ENCODE measurements at places on chromosomes 4 and X. TPM values are rescaled to one million over a fixed set of nuclear protein-coding genes. Genes with fewer than 3 reads are reported as not detected.

GRCh38 chrX:110280954-110281353 lies 36.9 kb downstream of the AMMECR1 start:
- no peak for DNase-seq

Gene RBMX2
- total RNA-seq: 28.4 TPM

Gene PPARGC1A
- total RNA-seq: not detected

Gene ADAM29
- not detected for total RNA-seq

DNA sequence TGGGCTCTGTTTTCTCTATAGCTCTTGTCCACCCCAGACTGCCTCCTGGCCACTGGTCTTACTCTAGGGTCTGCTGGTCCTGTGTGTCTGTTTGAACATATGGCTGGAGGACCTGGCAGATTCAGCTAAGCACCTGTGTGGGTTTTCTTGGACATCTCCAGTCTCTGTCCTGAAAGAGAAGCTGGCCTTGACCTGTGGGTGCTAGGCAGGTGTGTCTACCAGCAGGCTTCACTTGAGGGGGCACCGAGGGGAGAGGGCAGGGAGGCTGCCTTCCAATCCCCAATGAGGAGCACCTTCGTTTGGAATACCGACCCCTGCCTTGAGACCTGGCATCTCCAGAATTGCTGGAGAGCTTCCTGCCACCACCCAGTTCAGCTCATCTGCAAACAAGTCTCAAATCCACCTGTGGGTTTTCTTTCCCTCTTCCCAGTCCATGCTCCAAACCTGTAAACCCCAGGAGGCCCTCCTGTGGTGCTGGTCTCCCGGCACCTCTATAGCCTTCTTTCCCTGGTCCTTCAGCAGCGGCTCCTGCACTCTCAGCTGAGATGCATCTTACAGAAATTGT lies 45.2 kb downstream of the HTRA3 start:
- DNase-seq: no peak

- DNase-seq: no peak
These were observed 569 bp downstream of the ARFIP1 start for GRCh38 chr4:152780267-152780778.

Gene MID1
- 0.70 TPM for total RNA-seq

Gene SYN1
- 1.4 TPM for total RNA-seq

- no peak for DNase-seq
These were observed 249.6 kb downstream of the COL25A1 start for GRCh38 chr4:109052821-109053220.

Gene IL13RA1
- 0.47 TPM for total RNA-seq

- peak; percentile 83 for DNase-seq
These were observed 482 bp downstream of the RNF4 start for GRCh38 chr4:2469192-2469984.

DNA sequence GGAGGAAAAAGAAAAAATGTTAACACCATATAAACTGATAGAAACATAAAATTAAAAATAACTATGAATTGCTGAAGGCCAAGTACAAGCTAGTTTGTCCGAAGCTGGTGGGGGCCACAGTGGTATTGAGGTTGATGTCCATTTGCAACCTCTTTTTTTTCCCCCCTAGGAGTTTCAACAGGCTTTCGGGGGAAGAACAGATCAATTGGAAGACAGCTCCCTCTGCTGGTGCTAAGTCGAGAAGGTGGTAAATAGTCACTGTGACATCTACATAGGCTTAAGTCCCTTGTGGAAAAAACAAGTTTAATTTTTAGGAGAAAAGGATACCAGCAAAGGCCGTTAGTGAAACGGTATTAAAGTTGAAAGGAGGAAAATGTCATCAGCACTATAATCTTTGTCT lies 115.7 kb upstream of the ZXDA start:
- DNase-seq: no peak

- no peak for DNase-seq
These were observed 83.3 kb downstream of the CHIC2 start for GRCh38 chr4:53981066-53981465.

GRCh38 chrX:125340490-125340889 lies 20.8 kb downstream of the TEX13C start:
- DNase-seq: no peak

Gene GIMD1
- not detected for total RNA-seq

DNA sequence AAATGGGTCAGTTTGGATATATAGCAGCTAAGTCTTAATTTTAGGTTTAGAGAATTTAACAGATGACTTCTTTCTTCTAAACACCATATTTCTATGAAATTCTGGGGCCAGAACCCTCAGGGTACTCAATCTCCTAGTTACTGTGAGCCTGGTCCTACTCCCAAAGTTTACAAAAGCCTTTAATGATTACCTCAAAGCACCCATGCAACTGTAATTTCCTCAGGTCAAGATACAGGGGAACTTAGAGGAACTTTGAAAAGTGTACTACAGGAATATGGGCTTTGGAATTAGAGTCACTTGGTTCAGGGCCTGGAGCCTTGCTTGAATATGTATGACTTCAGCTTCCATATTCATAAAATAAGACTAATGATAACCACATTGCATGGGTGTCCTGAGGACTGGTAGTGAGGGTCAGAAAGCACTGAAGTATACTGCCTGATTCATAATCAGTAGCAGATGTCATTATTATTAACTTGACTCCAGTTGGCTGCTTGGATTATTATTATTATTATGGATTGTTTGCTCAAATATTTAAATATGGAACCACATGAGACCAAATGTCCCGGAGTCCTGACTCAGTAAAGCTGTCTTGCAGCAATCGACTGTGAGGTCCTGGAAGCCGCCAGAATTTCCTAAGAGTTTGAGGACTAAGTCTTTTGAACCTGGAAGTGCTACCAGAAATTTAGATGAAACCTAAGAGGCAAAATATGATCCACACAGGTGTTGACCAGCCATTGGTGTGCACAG lies 2.0 kb upstream of the ADH7 start:
- no peak for DNase-seq

Gene TMEM271
- total RNA-seq: not detected

DNA sequence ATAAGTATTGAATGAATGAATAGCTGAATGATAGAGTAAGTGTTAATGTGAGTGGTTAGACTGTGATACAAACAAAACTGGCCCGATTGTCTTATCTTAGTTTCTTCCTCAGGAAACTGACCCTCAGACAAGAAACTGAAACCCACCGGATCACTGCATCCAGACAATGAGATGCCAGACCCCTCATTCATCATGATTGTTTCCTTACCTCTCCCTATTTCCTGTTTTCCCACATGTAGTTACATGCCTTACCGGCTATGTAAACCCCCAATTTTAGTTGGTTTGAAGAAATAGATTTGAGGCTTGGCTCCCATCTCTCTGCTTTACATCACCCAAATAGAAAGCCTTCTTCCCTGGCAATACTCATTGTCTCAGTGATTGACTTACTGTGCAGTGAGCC lies 218.9 kb upstream of the PPP1R2C start:
- no peak for DNase-seq

GRCh38 chr4:102355748-102356147 lies 10.5 kb upstream of the SLC39A8 start:
- DNase-seq: no peak

GRCh38 chr4:165967486-165967885 lies 94.4 kb downstream of the TLL1 start:
- DNase-seq: no peak

Gene CYTL1
- total RNA-seq: not detected

Gene KCNE5
- 0.42 TPM for total RNA-seq

Gene MGARP
- 0.38 TPM for total RNA-seq

Gene GRIPAP1
- total RNA-seq: 53.7 TPM

Gene HPGD
- 6.0 TPM for total RNA-seq

- DNase-seq: peak; percentile 8
These were observed 24.6 kb downstream of the NAP1L5 start for GRCh38 chr4:88672987-88673386.

GRCh38 chr4:188639479-188640100 lies 500.3 kb downstream of the TRIML1 start:
- DNase-seq: no peak

Gene PDE6B
- 12.6 TPM for total RNA-seq

Gene PLS3
- total RNA-seq: 1.6 TPM

GRCh38 chrX:103883533-103883932 lies 51.5 kb upstream of the RAB9B start:
- no peak for DNase-seq

Gene DMP1
- not detected for total RNA-seq

Gene PRDM5
- 1.3 TPM for total RNA-seq

GRCh38 chr4:158065603-158066002 lies 107.2 kb downstream of the GASK1B start:
- no peak for DNase-seq

- no peak for DNase-seq
These were observed 44.5 kb downstream of the ANKRD17 start for GRCh38 chr4:73213916-73214653.

- no peak for DNase-seq
These were observed 1898.0 kb upstream of the PCDH7 start for GRCh38 chr4:28822163-28822562.

DNA sequence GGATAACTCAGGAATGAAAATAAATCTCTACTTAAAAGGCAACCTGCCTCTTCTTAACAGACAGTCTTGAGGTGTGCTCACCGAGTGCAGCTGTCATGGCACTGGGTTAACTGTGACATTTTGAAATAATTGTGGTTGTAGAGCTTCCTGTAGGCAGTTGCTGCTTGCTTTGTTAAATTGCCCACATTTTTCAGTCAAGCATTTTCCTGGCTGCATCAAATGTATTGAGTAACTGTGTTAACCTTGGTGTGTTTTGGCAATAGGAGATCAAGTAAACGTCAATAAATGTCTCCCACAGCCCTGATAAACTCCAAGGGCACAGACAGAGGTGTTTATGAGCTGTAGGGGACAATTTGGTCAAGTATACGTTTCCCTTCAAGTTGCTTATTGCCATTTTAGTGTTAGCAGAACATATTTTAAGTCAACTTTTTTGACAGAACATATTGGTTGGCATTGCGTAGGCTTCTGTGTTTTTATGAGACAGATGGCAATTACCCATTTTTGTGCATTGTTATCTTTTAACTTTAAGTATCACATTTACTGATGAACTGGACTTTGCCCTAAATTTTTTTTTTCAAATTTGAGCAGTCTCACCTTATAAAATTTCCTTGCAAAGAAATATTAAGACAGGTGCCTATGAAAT lies 527.4 kb downstream of the C4orf33 start:
- DNase-seq: no peak

Gene SMIM31
- not detected for total RNA-seq

GRCh38 chr4:7172946-7173345 lies 19.4 kb upstream of the SORCS2 start:
- no peak for DNase-seq

Gene PCDH11X
- not detected for total RNA-seq

Gene G3BP2
- total RNA-seq: 249 TPM

- DNase-seq: no peak
These were observed 132.5 kb downstream of the ARHGAP6 start for GRCh38 chrX:11533199-11533651.

DNA sequence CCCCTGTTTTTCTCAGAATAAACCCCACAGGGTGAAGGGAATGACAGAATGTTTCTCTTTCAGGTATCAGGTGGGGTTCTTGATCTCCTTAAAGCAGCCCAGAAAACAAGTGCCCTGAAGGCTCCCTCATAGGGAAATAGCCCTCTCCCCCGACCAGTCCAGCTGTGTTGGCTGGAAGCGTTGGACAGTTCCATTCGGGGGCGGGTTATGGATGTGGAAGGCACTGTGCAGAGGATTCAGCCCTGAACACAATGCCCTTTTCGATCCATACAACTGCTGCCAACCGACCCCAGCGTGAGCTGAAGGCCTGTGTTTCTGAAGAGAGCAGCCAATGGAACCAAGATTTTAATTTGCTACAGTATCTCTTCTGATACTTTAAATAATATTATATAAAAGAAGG lies 41.5 kb downstream of the SEL1L3 start:
- no peak for DNase-seq

Gene EIF1AX
- total RNA-seq: 219 TPM

Gene CSAG3
- not detected for total RNA-seq

- no peak for DNase-seq
These were observed 48.3 kb downstream of the SEL1L3 start for GRCh38 chr4:25814301-25815136.

DNA sequence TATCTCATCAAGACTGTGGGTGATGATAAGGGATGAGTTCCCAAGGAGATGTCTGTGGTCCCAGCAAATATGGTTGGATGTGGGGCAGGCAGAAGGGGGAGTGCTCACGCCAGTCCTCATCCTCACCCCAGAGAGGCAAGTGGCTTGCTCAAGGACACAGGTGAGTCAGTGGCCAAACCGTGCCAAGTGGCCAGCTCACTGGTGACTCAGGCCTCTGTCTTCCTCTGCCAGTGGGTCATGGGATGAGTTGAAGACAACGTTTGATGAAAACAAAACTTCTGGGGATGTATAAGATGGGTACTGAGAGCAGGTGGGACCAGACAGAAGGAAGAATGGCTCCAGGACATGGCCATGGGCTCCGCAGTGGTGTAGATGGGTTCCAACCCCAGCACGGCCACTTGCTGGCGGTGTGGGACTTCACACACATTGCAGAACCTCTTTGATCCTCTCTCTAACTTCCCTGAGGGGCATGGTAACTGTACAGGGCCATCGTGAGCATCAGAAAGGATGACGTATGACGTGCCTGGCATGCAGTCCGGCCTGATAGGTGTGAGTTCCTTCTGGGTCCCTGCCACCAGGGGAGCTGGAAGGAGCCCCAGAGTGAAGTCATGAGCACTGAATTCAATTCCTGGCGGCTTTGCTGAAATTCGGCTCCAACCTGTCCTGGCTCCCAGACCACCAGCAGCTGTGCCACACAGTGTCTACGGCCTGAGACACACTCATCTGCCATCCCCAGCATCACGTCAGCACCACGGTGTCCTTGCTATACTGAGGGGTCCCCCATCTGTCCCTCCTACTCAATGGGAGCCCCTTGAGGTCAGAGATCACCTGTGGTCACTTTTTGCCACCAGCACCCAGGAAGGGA lies 41.3 kb upstream of the GPR78 start:
- no peak for DNase-seq

Gene DDX53
- not detected for total RNA-seq

DNA sequence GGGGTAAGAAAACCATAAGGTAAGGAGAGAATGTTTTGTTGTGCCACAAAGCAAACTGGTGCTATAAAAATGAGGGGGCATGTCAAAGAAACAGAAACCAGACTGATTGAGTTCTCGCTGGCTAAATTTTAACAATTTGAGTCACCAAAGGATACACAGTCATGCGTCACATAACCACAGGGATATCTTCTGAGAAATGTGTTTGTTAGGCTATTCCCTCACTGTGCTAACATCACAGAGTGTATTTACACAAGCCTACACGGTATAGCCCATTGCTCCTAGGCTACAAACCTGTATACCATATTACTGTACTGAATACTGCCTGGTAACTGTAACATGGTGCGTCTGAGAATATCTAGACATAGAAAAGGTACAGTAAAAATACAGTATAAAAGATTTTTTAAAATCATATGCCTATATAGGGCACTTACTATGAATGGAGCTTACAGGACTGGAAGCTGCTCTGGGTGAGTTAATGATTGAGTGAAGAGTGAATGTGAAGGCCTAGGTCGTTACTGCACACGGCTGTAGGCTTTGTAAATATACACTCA lies 50.1 kb downstream of the FBXW7 start:
- DNase-seq: peak; percentile 20

GRCh38 chrX:103310555-103311398 lies at the start of gene BEX2:
Gene BEX2, minus strand, starts transcription at chrX:103310990. Its CDS starts 1,014 bp downstream, at chrX:103309976.
- peak; percentile 84 for DNase-seq

DNA sequence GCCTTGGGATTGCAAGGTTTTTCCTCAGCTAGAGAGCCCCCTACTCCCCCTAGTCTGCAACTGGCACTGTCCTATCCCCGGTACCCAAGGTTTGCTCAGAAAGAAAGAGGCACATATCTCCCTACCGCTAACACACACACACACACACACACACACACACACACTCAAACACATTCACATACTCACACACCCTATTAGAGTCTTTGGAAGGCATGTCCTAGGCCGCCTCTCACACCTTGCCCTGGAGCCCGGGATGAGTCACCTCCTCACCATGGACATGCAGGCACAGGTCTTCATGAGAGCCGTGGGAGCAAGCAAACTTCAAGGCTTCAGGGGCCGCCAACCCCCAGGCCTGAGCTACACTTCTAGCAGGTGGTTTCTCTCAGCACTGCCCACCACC lies 49.2 kb downstream of the PJA1 start:
- DNase-seq: no peak

Data from activated naive CD8-positive, alpha-beta T cell treated with anti-CD3 and anti-CD28 coated beads for 36 hours (primary cell).